ENCODE measurements at places on chromosomes 1 and 21.
A peak's percentile ranks its signal among the peaks of the same experiment; 100 is the strongest.

- no peak for DNase-seq
Observed at GRCh38 chr1:212254853-212255363, 30.3 kb upstream of the PPP2R5A start.

DNA sequence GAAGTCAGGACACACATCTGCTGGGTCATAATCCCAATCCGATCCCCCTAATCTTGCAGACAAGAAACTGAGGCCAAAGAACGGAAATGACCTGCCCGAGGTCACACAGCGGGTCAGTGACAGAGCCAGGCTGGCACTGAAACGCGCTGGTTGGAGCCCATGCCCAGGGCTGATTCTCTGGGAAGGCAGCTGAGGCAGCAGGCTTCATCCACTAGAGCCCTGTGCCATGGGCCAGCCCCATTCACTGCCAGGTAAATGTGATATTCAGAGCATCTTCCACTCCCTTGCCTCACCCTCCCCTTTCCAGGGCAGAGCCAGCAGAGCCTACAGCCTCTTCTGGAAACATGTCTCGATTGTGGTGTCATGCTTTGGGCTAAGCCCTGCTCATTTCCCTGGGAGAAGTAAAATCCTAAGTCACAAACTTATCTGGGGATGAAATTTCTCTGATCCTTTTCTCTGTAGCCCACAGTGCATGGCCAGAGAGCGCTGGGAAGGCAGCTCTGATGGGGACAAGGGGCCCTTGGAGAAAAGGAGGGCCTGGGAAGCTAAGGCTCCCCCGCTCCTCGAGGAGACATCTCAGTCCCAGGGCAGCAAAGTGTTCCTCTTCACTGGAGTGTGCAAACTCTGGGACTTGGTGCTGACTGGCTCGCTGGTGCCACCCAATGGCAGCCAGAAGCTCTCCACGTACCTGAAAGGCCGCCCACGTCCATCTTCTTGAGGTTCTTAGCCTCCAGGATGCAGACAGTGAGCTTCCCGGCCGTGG, 110.4 kb downstream of the SYT2 start:
- DNase-seq, result no peak

DNA sequence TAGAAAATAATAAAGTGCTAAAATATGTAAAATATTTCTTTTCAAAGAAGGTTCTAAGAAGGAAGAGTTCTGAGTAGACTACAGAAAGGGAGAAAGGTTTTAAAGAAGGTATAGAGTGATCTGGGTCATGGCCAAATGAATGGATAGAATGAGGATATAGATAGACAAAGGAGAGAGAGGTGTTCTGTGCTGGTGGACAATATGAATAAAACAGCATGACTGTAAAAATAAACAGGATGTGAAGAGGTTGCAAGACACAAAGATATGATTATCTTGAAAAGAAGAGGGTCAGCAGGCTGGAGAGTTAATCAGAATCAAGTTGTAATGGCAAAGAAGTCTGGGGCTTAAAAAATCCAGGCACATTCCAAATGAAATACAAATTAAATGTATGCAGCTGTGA, 86.7 kb upstream of the GNG4 start:
- DNase-seq, result no peak

- peak; percentile 19 for DNase-seq
Observed at GRCh38 chr1:39574646-39575045, 1.9 kb downstream of the PABPC4 start.

GRCh38 chr1:17094664-17095063, 24.6 kb downstream of the PADI2 start:
- no peak for DNase-seq

GRCh38 chr1:200409203-200409760, 554 bp downstream of the ZNF281 start:
- no peak for DNase-seq

DNA sequence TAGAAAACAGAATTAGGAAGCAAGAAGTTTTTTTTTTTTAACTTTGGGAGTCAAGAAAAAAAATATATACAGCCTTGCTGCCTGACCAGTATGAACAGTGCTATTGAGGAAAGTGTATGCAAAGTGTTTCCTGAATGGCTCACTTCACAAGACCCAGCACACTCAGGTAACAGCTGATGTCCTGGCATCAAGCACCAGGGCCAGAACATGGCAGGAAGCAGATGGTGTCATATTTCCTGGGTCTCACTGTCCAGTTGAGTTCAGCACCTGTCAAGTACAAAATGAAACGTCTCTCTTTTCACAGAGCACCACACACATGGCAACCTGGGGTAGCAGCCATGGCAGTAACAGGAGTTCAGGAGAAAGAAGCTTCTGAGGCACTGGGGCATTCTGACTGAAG, 372.3 kb downstream of the TTLL7 start:
- no peak for DNase-seq

DNA sequence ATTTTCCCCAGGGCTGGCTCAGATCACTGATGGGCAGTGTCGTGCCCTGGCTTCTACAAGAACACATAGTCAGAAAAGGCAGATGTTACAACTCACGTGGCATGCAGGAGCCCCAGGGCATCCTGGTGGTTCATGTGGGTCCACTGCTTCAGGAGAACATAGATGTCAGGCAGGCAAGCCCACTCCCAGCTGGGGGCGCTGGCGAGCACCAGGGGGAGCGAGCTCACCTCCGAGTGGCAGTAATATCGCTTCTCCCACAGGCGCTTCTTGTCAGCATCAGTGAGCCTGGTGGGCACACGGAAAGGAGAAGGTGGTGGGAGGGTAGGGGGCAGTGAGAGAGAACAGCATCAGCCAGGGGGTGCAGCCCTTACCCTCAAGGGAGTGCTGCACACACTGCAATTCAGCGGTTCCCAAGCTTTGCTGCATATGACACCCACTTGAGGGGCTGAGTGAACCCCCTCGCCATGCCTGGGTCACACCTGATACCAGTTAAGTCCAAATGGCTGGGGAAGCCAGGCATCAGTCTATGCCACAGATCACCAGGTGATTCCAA, 34.3 kb upstream of the PPP1R15B start:
- DNase-seq, result peak; percentile 26

DNA sequence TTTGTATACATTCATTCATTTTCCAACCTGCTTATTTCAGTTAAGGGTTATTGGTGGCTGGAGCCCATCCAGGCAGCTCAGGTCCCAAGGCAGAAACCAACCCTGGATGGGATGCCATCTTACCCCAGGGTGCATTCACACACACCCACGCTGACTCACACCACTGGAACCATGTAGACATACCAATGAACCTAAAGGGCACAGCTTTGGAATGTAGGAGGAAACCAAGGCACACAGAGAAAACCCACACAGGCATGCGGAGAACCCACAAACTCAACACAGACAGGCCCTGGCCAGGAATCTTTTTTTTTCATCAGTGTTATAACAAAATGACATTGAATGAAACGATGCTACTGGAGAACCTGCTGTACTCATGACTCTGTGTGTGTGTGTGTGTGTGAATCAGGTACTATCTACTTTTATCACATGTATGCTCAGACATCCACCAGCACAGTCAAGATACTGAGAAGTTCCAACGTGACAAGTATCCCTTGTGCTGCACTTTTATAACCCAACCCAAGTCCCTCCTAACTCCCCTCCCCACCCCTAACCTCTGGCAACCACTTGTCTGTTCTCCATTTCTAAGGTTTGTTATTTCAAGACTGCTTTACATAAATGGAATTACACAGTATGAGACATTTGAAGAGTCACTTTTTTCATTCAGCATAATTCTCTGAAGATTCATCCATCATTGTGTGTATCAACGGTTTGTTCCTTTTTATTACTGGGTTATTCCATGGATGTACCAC, 286.8 kb upstream of the PLD5 start:
- no peak for DNase-seq

DNA sequence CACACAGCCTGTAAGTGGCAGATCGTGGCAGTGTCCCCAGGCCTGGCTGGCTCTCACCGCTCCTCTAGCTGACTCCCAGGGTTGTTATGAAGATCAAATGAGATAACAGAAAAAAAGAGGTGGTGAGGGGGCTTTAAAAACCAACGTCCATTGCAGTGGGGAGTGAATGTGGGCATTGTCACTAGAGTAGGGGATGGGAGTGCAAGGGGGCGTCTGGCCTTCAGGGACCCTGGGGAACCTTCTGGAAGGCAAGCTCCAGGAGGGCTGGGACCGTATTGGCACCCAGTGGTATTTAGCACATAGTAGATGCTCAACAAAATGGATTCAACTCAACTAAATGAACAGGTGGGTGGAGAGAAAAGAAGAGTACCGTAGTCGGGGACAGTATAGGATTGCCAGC, 3.4 kb downstream of the PLA2G2D start:
- DNase-seq, result no peak

- no peak for DNase-seq
Observed at GRCh38 chr21:43926196-43926595, 61.2 kb downstream of the AGPAT3 start.

DNA sequence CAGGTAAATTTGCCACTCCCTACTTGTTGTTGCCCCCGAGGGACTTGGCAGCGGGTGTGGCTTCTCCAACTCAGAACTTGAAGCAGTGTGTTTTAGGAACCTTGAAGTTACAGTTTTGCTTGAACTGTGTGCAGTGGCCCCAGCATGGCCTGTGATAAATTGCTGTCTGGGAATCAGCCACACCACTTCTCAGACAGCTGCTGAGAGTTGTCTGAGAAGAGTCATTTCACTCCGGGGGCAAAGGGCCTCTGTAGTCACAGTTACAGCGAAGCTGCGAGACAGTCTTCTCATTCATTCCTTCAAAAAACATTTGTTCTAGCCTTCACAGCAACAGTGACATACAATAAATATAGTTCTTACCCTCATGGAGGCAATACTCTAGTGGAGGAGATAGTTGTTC, 70.3 kb downstream of the PROX1 start:
- DNase-seq, result no peak

- no peak for DNase-seq
Observed at GRCh38 chr1:100998426-100998825, 27.2 kb downstream of the DPH5 start.

- DNase-seq, result peak; percentile 80
Observed at GRCh38 chr1:46179138-46180081, 3.1 kb upstream of the P3R3URF start.

DNA sequence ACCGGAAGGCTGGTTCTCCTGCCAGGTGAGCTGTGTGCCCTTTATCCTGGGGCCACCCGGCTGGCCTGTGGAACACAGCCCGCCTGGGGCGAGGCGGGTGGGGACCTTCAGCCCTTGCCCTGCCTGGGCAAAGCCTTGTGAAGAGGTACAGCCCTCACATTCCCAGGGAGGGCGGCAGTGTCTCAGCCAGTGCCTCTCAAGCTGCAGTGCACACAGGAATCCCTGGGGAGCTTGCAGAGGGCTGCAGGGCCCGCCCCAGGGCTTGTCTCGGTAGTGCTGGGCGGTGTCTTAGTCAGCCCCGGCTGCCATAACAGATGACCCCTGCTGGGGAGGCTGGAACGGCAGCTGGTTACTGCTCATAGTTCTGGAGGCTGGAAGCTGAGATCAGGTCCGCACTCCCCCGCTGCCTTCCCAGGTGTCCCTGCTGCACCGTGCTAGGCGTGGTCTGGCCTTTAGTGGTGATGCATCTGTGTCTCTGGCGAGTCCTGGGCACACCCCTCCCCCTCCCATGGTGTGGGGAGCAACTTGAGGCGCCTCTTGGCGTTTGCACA, 12.6 kb downstream of the DFFB start:
- no peak for DNase-seq

- DNase-seq, result no peak
Observed at GRCh38 chr1:212007886-212008285, 27.5 kb downstream of the INTS7 start.

GRCh38 chr1:167893798-167894197, 20.1 kb downstream of the ADCY10 start:
- no peak for DNase-seq

DNA sequence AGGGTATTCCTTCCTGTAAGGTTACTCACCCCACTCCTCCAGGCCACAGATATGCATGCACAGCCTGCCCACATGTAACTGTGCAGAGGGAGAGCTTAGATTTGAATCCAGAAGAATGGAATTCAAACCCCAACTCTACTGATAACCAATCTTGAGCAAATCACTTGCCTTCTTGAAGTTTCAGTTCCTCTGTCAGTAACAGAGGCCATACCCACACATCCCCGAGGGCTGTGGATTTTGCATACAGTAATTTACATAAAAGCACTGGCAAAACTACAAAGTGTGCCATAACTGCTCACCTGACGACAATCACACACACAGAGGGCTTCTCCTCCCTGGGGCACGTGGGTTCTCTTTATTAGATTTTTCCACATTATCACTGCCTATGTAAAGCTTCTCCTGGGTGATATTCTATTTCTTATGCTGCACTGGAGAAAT, 18.6 kb downstream of the CD247 start:
- no peak for DNase-seq

GRCh38 chr1:174204697-174205308, 45.5 kb downstream of the RABGAP1L start:
- DNase-seq, result peak; percentile 29

GRCh38 chr1:15386164-15386749, 23.4 kb upstream of the EFHD2 start:
- no peak for DNase-seq

- DNase-seq, result no peak
Observed at GRCh38 chr1:236288620-236288976, 6.8 kb upstream of the ERO1B start.

GRCh38 chr1:151993734-151994496, at the start of gene S100A10:
Gene S100A10, minus strand, starts transcription at chr1:151993859. Its CDS starts 7,629 bp downstream, at chr1:151986230.
- peak; percentile 66 for DNase-seq

GRCh38 chr1:7650801-7651200, 120.3 kb upstream of the VAMP3 start:
- DNase-seq, result no peak

DNA sequence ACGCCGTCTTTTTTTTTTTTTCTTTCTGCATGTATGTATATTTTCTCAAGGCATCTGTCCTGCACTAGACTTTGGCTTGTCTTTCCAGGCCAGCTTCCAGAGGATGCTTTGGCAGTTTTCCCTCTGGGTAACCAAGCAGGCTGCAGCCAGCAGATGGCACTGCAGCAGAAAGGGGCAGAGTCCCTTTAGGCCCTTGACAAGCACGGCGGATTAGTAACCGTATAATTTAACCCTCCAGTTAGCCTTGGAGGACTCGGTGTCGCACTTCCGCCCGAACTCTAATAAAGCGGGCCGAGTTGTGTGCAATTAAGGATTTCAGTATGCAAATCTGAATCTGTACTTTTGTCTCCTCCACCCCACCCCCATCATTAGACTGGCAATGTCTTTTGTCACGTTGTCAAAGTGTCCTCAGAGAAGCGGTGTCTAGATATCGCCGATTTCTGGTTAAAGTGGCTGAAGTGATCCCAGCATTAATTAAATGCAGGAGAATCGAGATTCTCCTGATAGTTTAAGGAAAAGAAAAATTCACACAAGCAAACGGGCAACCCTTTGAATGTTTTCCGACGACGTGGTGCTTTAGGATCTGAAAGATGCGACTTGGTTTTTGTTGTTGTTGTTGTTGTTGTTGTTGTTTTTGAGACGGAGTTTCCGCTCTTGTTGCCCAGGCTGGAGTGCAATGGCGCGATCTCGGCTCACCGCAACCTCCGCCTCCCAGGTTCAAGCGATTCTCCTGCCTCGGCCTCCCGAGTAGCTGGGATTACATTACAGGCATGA, 1.1 kb upstream of the TMEM167B start:
- DNase-seq, result peak; percentile 78

- no peak for DNase-seq
Observed at GRCh38 chr1:182698971-182699370, 14.6 kb upstream of the RGS8 start.
